ENCODE measurements at places on chromosomes 5 and 9.

DNA sequence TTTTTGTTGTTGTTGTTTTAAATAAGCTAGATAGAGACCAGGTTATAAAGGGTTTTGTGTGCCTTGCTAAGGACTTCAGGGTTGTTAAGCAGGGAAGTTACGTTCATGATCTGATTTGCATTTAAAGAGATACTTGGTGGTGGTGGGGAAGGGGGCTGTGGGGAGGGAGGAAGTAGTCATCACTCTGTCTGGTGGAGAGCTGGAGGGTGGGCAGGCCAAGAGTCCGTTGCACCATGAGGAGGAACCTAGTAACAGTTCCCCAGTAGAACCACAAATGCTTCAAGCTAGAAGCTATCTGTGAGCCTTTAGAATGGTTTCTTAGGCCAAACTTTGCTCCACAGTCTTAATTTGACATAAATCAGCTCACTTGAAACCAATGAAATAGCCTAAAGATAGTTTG lies 18.7 kb upstream of the ROPN1L start:
- no peak for DNase-seq

- no peak for DNase-seq
Observed at GRCh38 chr9:120857481-120857880, 14.8 kb upstream of the PSMD5 start.

DNA sequence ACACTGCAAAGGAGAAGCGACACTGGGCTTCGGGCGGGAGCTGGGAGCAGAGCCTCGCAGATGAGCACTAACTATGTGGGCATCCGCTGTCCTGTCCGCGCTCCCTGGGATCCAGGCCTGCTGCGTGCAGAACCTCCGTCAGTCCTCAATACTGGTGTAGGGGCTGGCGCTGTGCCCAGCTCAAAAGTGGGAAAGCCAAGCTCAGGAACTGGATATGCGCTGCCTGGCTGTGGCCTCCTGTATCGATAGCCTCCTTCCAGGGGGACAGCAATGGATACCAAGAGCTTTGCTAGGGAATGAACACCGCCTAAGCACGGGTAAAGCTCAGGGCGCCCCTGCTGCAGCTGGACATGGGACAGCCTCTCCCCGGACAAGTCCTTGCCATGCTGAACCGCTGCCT lies 270.4 kb downstream of the NSG2 start:
- DNase-seq = no peak

GRCh38 chr5:109141222-109142200 lies 268.3 kb downstream of the PJA2 start:
- no peak for DNase-seq

- no peak for DNase-seq
Observed at GRCh38 chr9:97293207-97293721, 14.2 kb upstream of the CCDC180 start.

- no peak for DNase-seq
Observed at GRCh38 chr5:153745778-153746395, 255.4 kb downstream of the GRIA1 start.

GRCh38 chr5:82421119-82421518 lies 143.0 kb upstream of the RPS23 start:
- no peak for DNase-seq

GRCh38 chr9:112885324-112885723 lies 5.4 kb downstream of the SLC46A2 start:
- no peak for DNase-seq

GRCh38 chr9:77011973-77012821 lies 7.3 kb upstream of the FOXB2 start:
- peak; percentile 28 for DNase-seq

DNA sequence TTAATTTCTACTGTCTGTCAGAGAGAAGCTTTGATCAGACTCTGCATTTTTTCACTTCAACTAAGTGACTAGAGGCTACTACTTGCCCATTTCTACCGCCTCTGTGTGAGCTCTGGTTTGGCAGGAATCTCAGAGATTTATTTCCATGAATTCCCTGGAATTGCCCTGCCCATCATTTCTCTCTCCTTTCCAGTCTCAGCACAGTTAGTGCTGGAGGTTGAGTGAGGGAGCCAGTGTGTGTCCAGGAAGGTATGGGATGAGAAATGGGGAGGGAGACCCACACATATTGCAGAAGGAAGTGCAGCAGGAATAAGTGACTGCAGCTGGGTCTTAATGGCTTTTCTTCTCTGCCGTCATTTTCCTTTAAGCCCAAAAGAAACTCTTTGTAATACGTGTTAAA lies 443.1 kb upstream of the ZNF462 start:
- DNase-seq = no peak

GRCh38 chr5:14364576-14365472 lies 216.8 kb upstream of the OTULINL start:
- DNase-seq = no peak

- no peak for DNase-seq
Observed at GRCh38 chr5:87120518-87121303, 147.0 kb upstream of the RASA1 start.

DNA sequence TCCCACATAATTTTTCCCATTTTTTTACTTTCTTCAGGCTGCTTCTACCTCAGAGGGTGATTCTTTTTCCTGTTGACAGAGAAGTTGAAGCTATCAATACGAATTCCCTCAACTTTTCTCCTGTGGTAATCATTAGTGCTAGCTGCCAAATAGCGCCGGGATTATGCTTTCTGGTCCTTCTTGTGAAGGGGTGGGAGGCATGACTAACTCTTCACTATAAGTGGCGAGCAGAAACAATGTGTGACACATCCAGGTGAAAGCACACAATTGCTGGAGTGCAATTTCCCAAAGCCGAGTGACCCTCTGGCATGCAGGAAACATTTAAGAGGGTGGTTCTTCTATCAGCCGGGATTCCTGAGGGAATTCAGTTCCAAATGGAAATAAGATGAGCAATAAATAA lies 56.0 kb downstream of the TRPC7 start:
- no peak for DNase-seq

DNA sequence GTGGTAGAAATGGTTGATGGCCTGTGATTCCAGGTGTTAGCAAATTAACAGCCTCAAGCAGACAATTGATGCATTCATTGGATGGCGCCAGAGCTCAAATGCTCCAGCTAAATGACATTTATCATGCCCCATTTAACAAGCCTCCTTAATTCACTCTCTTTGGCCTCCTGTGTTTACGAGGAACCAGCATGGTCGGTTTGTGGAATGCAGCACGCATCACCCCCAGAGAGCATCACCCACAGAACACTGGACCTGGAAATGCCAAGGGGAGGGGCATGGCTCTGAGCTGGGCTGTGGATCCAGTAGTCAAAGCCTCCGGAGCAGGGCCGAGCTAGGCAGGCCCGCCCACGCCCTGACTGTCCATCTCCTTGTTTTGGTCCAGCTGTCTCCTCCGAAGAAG lies 434.0 kb downstream of the GADD45G start:
- DNase-seq = no peak

- no peak for DNase-seq
Observed at GRCh38 chr5:64947031-64947430, 178.3 kb downstream of the CWC27 start.

DNA sequence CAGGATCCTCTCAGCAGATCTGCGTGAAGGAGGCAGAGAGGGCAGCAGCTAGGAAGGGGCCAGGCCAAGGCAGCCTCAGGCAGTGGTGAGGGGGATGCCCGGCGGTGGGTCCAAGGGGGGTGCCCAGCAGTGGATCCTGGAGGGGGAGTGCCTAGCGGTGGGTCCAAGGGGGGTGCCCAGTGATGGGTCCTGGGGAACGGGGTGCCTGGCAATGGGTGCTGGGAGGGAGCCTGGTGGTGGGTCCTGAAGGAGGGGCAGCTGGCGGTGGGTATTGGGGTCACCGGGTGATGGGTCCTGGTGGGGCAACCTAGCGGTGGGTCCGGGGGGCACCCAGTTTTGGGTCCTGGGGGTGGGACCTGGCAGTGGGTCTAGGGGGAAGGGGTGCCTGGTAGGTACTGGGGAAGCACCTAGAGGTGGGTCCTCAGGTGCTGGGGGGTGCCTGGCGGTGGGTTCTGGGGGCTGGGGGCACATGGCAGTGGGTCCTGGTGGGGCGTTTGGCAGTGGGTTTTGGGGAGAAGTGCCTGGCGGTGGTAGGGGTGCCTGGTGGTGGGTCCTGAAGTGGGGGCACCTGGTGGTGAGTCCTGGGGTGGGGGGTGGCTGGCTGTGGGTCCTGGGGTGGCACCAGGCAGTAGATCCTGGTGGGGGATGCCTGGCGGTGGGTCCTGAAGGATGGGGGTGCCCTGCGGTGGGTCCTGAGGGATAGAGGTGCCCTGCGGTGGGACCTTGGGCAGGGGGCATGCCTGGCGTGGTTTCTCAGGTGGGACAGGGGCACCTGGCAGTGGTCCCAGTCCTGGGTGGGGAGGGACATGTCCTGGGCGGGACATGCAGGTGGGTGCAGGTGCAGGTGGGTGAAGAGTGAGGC lies 1.9 kb downstream of the LRRC14B start:
- no peak for DNase-seq

DNA sequence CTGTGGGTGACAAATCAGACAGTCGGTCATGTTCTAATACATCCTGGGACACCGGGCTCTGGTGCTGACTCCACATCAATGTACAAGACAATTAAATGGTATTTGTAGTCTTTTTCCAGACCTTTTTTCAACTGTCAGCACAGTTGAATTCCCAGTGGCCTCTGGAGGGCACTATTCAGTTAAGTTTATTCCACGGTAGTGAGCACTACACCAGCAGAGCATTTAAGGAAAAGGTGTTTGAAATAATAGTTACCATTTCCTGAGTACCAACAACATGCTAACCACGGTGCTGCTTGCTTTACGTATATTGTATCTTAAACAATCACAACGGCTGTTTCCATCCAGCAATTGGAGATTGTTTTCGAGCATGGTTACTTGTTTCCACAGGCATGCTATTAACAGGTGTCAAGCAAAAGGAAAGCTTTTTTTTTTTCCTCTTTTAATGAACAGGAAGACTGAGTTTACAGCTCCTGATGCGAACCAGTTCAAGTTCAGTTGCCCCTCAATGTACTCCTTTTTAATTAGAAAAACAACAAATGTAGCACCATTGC lies 186.7 kb downstream of the PDZD2 start:
- no peak for DNase-seq

DNA sequence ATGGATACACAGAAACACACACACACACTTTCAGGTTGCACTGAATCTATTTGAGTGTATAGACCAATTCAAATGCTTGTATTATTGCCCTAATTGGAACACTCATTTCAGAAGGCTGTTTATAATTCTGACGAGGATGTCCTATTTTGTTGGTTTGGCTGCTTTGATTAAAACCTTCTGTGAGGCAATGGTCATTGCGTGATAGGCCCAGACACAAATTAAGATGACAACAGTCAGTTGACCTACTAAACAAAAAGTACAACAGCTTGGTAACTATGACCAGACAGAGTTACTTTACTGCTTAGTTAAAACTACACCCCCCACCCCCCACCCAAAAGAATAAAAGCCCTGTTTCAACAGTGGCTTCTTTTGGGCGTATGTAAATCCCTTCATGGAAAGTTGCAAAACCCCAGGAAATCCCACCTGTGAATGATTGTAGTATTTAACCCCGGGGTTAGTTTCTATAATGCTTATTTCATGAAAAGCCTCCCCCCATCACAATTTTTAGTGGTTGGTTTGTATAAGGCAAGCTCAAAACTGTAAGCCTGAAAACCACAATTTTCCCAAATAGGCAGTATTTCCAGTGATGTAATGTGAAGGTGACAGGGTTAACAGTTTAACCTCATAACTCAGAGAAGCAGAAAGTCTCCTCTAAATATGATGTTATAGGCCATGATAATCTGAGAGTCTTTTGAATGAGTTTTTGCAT lies 340.8 kb downstream of the FGF10 start:
- DNase-seq = no peak

GRCh38 chr5:36739751-36740221 lies 133.4 kb downstream of the SLC1A3 start:
- peak; percentile 34 for DNase-seq

GRCh38 chr9:93116072-93116961 lies 17.7 kb downstream of the NINJ1 start:
- no peak for DNase-seq

GRCh38 chr5:100683881-100684280 lies 148.7 kb downstream of the FAM174A start:
- DNase-seq = no peak

GRCh38 chr9:131296906-131297500 lies 7.5 kb downstream of the PLPP7 start:
- no peak for DNase-seq
